Aorta (tissue), 5 donors: ENCODE measurements at places on chromosomes 12 and 14. TPM values are rescaled to one million over a fixed set of nuclear protein-coding genes. Genes with fewer than 3 reads are reported as not detected.

Gene SPRING1
- total RNA-seq, result 18.9 TPM

DNA sequence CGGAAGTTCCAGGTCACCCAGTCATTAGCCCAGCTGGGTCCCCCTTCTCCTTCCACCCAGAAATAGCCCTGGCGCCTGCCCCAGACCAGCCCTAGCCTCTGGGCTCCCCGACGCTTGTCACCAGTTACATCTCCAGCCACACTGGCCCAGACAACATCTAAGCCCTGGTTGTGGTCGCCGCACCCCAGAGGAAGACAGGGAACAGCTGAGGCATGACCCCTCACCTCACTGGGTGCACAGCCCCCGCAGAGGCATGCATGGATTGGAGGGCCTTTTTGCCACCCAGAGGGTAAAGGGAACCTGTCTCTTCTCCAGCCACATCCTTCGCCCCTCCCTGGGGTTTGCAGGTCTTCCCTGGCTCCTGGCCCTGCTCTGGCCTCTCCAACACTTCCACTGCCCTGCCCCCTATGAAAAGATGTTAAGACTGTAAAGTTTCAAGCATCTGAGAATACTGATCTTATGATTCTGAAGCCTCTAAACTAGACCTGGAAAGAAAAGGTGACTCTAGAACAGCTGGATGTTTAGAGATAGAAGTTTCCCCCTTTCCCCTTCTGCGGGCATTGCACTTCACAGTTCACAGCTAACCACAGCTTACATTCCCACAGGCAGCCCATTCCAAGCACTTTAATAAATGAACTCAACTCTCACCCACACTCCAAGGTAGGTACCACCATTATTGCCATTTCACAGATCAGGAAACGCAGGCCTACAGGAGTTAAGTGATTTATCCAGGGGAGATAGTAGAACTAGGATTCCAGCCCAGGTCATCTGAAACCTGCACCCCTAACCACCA lies 14.7 kb downstream of the TMEM119 start:
- DNase-seq, result no peak
- no peak overlapping the region for H3K4me3 ChIP-seq
- H3K4me1 ChIP-seq, result no peaks in the 10 kb centered on the region
- no peaks in the 10 kb centered on the region for H3K27me3 ChIP-seq
- no peak overlapping the region for H3K27ac ChIP-seq

DNA sequence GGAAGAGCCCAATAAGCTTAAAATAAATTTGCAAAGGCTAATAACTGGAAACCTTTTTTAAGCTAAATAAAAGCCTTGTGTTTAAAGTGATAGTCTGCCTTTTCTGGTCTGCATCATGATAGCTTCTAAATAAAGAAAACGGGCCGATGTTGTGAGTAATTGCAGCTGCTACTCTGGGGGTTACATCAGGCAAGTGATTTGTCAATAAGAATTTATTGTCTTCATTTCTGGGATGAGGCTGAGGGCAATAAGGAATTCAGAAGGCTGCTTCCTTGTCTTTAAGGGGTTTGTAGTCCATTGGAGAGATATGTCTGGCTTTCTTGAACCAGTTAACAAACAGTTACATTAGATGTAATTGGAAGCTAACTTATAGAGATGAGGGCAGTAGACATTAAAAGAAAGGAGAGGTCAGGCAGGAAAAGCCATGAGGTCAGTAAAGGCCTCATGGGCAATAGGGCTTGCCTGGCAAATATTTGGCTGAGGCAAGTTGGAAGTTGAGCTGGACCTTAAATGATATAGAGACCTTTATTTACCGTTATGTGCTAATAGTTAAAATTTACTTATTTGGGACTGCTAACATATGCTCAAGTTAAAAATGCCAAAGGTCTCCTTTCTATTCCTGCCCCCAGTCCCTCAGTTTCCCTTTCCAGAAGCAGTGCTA lies 85.0 kb downstream of the CRADD start:
- DNase-seq, result no peak
- no peak overlapping the region for H3K4me3 ChIP-seq
- H3K4me1 ChIP-seq, result no peaks in the 10 kb centered on the region
- H3K27me3 ChIP-seq, result no peaks in the 10 kb centered on the region
- no peak overlapping the region for H3K27ac ChIP-seq

GRCh38 chr12:124780752-124781685 lies 82.6 kb downstream of the SCARB1 start:
- DNase-seq, result no peak
- no peaks in the 10 kb centered on the region for H3K27me3 ChIP-seq
- H3K4me1 ChIP-seq, result no peaks in the 10 kb centered on the region
- H3K4me3 ChIP-seq, result no peak overlapping the region
- no peak overlapping the region for H3K27ac ChIP-seq

- H3K4me3 ChIP-seq, result no peak overlapping the region
- H3K27ac ChIP-seq, result no peak overlapping the region
- H3K4me1 ChIP-seq, result no peaks in the 10 kb centered on the region
- no peaks in the 10 kb centered on the region for H3K27me3 ChIP-seq
- no peaks in the 10 kb centered on the region for H3K36me3 ChIP-seq
Observed at GRCh38 chr12:64253356-64253755, 31.3 kb upstream of the KICS2 start.
